Liver (tissue), 10 donors: ENCODE measurements at places on chromosomes 16 and 17. TPM values are rescaled to one million over a fixed set of nuclear protein-coding genes. Genes with fewer than 3 reads are reported as not detected.

The WNT9B gene
- not detected for polyA plus RNA-seq

The ADGRG1 gene
- 1.8 TPM for polyA plus RNA-seq

The CALB2 gene
- not detected for polyA plus RNA-seq

The TEDC2 gene
- polyA plus RNA-seq: 0.71 TPM

GRCh38 chr17:49414271-49414621 lies 436 bp downstream of the PHB1 start:
- DNase-seq: no peak

DNA sequence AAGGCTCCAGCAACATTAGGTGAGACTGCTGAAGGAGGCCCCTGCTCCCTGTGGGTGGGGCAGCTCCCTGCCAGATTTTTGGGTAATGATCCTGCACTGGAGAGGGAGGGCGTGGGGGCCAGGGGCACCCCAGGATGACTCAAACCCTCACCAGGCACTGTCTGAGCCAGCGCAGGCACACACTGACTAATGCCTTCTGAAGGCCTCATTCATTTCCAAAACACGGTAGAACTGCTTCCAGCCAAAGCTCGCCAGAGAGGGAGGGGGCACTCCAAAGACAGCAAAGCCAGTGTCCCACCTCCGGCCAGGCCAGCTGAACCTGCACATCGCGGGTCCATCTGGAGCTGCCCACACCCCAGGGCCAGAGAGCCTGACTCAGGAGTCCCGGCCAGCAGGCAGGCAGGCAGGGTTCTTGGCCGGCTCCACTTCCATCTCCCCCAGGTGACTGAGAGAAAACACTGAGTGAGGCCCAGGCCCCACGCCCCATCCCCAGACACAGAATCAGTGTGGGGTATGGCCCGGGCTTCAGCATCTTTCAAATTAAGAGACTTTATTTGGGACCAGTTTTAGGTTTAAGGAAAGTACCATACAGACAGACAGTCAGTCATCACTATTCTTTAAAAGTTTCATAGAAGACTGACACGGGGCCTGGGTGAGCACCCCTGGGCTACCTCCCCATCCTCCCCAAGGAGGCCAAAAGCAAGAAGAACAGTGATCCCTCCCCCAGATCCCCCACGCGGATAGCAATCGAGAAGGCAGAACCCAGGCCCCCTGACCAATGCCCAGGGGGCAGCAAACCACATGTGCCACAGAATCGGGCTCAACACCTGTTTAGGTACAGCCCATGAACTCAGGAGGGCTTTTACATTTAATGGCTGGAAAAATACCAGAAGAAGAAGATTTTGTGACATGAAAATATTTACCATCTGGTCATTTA lies 2.3 kb downstream of the PIEZO1 start:
- DNase-seq: peak; percentile 36

- no peak for DNase-seq
Observed at GRCh38 chr16:56233795-56234566, 42.7 kb downstream of the GNAO1 start.

DNA sequence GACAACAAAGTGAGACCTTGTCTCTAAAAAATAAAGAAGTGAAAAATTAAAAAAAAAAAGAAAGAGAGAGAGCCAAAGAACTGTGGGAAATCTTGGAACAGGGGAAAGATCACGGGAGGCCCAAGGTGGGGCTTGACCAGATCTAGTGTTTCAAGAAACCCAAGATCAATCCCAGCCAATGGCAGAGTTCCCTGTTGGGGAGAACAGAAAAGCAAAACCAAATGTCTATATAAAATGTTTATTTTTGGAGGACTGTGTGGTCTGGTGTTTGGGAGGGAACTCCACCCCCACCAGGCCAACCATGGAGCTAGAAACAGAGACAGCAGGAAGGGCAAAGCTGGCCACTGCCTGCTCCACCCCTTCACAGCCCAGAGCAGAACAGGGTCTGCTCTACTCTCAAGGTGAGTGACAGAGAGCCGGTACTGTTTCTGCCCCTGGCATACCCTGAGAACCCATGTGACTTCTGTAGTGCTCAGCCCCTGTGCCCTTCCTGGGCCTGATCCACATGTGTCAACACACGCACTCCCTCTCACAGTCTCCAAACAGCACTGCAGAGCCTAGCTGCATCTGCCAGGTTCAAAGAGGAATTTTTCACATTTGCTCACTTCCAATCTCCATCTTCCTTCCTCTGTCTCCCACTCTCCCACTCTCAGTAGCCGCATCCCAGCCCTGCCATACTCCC lies 3.7 kb downstream of the TMEM101 start:
- DNase-seq: no peak
